ENCODE measurements at places on chromosomes 7 and 10. TPM values are rescaled to one million over a fixed set of nuclear protein-coding genes. Genes with fewer than 3 reads are reported as not detected.

- H3K36me3 ChIP-seq, result no peaks in the 10 kb centered on the region
- no peak for DNase-seq
- H3K4me3 ChIP-seq, result no peak overlapping the region
- H3K27me3 ChIP-seq, result no peaks in the 10 kb centered on the region
- no peaks in the 10 kb centered on the region for H3K4me1 ChIP-seq
These were observed 132.7 kb upstream of the RHOBTB1 start for GRCh38 chr10:61076572-61077114.

DNA sequence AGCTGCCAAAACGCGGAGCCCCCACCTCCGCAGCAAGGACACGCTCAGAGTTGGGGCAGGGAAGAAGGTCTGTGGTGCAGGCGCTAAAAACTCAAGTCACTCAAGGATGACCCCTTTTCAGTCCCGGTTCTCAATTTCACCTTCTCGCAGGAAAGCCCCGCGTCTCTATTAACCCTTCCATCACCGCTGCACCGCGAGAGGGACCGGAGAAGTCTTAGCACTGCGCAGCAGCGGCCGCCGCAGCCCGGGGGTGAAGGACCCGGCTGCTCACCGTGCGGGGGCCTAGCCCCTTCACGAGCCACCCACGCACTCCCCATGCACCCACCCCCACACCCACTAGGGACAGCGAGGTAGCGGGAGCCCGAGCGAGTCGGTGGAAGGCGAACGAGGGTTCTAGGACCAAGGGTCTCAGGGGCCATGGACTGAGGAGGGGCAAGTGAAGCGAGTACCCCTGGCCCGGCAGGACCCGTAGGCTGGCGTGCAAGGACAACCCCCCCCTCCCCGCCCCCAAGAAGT, 162.9 kb downstream of the SH3PXD2A start:
- peaks cover 3% of the 10 kb centered on the region for H3K27me3 ChIP-seq
- H3K4me3 ChIP-seq, result peak overlapping the region; percentile 56

Gene TMEM139
- total RNA-seq, result 0.29 TPM

Gene ZNF365
- not detected for total RNA-seq

Gene SPDYE2B
- total RNA-seq, result not detected

- H3K27ac ChIP-seq, result no peak overlapping the region
- no peaks in the 10 kb centered on the region for H3K4me1 ChIP-seq
- no peaks in the 10 kb centered on the region for H3K27me3 ChIP-seq
- DNase-seq, result no peak
These were observed 898.1 kb downstream of the XPNPEP1 start for GRCh38 chr10:109025172-109025571.

Gene C7orf33
- not detected for total RNA-seq

- H3K4me3 ChIP-seq, result no peak overlapping the region
- H3K36me3 ChIP-seq, result no peaks in the 10 kb centered on the region
- H3K4me1 ChIP-seq, result no peaks in the 10 kb centered on the region
These were observed 227.4 kb upstream of the COBL start for GRCh38 chr7:51543801-51544553.

- H3K27ac ChIP-seq, result no peak overlapping the region
- DNase-seq, result no peak
- no peaks in the 10 kb centered on the region for H3K27me3 ChIP-seq
- no peaks in the 10 kb centered on the region for H3K4me1 ChIP-seq
- no peak overlapping the region for H3K4me3 ChIP-seq
These were observed 236.4 kb downstream of the HGF start for GRCh38 chr7:81533426-81533825.

DNA sequence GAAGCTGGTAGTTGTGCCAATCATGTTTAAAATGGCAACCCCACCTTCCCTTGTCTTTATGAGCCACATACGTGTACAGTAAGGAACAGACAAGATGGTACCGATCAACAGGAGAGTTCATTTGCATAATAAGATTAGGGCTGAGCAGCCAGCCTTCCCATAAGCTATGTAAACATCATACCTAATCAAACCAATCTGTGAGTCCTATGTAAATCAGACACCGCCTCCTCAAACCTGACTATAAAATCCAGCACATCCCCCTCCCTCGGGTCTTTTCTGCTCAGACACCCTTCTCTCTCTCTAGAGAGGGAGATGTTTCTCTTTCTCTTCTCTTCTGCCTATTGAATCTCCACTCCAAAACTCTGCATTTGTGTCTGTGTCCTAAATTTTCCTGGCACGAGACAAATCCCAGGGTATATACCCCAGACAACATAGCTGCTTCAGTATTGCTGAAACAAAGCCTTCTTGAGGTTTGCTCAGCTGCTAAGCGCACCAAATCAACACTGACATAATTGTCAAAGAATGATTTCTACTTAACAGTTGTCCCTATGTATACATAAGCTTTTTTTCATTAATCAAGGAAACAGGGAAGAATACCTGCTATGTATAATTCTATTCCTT, 279.2 kb downstream of the THSD7A start:
- H3K36me3 ChIP-seq, result no peaks in the 10 kb centered on the region
- H3K27me3 ChIP-seq, result no peaks in the 10 kb centered on the region
- H3K27ac ChIP-seq, result no peak overlapping the region
- no peak overlapping the region for H3K4me3 ChIP-seq
- no peaks in the 10 kb centered on the region for H3K4me1 ChIP-seq

DNA sequence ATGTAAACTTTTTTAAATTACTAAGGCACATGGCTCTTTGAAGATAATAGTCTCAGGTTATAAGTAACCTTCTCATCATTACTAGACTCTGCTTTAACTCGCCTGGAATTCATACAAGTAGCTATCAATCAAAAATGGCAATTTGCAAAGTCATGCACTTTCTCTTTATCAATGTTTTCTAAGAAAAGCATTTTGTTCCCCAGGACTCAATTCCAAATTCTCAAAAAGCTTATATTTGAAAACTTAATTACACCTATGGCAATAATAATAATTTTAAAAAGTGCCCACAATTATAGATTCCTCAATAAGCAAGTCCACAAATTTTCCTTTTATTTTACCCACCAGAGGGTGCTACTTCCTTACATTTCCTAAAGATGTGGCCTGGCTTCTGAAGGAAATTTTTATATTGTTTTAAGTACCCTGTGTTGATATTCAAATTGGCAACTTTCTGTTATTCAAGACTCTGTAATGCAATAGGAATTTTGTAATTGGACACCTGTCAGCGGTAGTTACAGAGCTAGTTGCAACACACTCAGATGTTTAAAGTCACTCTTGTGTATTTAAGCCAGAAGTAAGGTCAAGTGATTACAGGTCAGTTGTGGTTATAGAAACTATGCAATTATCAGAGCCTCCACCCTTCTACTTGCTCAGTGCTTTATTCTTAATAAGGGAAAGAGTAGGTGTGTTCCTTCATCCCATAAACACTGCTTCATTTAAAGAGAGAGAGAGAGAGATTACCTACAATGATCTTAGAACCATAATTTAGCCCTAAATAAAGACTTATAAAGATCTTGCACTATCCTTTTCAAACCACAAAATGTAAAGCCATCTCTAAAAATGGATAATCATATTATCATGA, 47.1 kb upstream of the HYAL4 start:
- H3K4me3 ChIP-seq, result no peak overlapping the region
- H3K27ac ChIP-seq, result no peak overlapping the region
- no peaks in the 10 kb centered on the region for H3K27me3 ChIP-seq
- no peak for DNase-seq

DNA sequence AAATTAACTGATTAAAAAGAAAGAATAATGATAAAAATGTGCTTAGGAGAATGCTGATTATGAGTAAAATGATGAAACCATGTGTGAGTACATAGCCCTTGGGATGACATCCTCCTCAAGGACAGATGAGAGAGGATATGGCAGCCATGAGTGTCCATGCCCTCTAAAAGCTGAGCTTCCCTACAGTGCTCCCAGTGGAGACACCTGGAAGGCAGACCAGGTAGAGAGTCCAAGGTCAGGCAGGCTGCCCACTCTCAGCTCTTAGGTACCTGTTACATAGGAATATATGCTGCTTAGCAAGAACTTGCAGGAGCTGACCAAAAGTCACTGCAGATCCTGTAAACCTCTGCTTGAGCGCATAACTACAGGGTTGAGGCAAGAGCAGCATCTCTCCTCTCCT, 169.7 kb upstream of the TMEM229A start:
- no peak overlapping the region for H3K4me3 ChIP-seq
- H3K27ac ChIP-seq, result no peak overlapping the region
- no peaks in the 10 kb centered on the region for H3K27me3 ChIP-seq
- DNase-seq, result no peak
- H3K4me1 ChIP-seq, result no peaks in the 10 kb centered on the region
- H3K36me3 ChIP-seq, result no peaks in the 10 kb centered on the region

Gene ADAMTS14
- not detected for total RNA-seq

DNA sequence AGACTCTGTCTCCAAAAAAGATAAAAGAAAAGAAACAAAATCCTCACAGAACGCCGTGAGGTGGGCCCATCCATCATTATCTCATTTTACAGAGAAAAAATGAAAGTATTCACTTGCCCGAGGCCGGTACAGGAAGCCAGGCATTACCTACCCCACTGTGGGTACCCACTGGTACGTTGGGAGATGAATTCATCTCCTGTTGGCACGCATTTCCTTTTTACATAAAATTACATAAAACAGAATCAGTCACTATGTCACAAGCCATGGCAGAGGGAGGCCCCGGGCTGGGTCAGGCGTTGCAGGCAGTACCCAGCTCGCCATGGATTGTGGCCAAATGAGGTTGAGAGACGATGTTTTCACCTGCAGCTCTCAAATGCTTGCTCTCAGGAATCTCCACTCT, 38.6 kb upstream of the TNRC18 start:
- peaks cover 26% of the 10 kb centered on the region for H3K4me1 ChIP-seq
- H3K27ac ChIP-seq, result peak overlapping the region; percentile 84
- H3K36me3 ChIP-seq, result no peaks in the 10 kb centered on the region
- peak overlapping the region; percentile 42 for H3K4me3 ChIP-seq
- H3K27me3 ChIP-seq, result no peaks in the 10 kb centered on the region
- DNase-seq, result peak; percentile 54

- DNase-seq, result no peak
- no peaks in the 10 kb centered on the region for H3K4me1 ChIP-seq
- no peaks in the 10 kb centered on the region for H3K27me3 ChIP-seq
- H3K4me3 ChIP-seq, result no peak overlapping the region
- H3K36me3 ChIP-seq, result no peaks in the 10 kb centered on the region
These were observed 162.9 kb downstream of the FANK1 start for GRCh38 chr10:126059076-126059826.

DNA sequence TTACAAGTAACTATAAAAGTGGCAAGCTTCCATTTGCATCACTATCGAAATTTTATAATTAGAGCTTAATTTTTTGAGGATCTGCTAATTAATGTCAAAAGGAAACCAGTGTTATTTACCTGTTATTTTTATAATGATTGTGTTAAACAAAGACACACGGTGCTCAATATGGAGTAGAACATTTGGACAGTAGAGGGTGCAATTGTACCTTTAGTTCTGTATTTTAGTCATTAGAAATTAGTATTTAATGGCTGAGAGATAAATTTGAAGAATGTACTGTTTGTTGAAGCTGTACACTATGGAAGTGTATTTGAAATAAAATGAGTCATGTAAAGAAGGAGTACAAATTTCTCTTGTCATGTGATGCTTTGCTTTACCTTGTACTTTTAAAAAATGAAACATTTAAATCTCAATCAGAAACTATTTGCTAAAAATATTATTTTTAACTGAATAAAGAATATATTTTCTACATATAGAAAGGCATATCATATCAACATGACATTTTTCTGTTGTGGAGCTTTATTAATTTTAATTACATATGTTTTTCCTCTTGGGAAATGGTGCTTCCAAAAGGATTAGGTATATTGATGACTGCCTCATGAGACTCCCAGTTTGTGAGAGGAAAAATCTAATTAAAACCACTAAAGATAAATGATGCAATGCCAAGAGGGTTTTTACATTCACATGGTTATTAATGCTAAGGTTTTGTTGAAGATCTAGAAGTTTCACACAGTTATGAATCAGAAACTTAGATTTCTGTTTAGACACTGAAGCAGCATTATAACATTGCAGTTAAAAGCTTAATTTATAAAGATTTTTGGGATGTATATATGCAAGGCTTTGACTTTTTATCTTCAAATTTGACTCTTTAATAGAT, 10.4 kb upstream of the PRKG1 start:
- H3K4me3 ChIP-seq, result no peak overlapping the region
- no peak overlapping the region for H3K27ac ChIP-seq
- no peak for DNase-seq
- H3K4me1 ChIP-seq, result no peaks in the 10 kb centered on the region
- peaks cover 2% of the 10 kb centered on the region for H3K27me3 ChIP-seq

DNA sequence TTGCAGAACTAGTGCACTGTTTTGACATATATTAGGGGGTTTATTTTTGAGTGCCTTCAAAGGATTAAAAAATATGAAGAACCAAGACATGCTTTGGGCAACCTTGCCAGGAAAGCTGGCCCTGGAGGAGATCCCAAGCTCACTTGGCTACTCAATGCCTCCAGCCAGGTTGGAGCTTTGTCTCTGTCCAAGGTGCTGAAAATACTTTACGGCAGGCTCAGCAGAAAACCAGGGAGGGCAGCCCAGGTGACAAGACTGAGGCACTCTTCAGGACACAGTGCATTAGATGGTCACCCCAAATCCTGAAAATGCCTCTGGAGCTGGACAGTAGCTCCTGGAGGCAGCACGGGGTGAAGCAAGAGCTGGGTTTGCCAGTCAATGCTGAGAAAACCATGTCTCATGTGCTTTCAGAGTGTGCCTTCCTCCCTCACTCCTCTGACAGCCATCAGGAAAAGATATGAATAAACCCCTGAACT, 5.8 kb upstream of the KCNH2 start:
- H3K4me1 ChIP-seq, result peaks cover 15% of the 10 kb centered on the region
- H3K27ac ChIP-seq, result no peak overlapping the region
- H3K4me3 ChIP-seq, result no peak overlapping the region
- H3K36me3 ChIP-seq, result no peaks in the 10 kb centered on the region

Gene LGI1
- not detected for total RNA-seq

DNA sequence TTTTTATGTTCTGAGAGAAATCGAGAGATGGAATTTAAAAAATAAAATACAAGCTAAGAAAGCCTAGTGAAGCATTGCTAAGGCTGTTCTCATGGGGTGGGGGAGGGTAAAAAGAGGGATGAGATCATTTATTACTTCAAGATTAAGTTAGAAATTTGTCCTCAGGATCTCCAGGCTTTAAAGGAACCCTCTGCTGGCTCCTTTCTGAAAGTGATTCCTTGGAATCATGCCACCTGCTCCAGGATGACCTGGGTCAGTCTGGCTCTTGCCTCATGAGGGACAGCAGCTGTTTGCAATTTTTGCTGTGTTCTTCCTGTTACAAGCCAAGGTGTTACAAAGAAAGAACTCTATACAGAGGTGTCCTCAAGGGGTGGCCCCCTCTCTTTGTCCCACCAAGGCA, 69.8 kb downstream of the CDK1 start:
- no peak for DNase-seq
- no peaks in the 10 kb centered on the region for H3K4me1 ChIP-seq
- no peaks in the 10 kb centered on the region for H3K27me3 ChIP-seq
- no peak overlapping the region for H3K27ac ChIP-seq

- no peak for DNase-seq
- peaks cover 32% of the 10 kb centered on the region for H3K36me3 ChIP-seq
- peaks cover 18% of the 10 kb centered on the region for H3K4me1 ChIP-seq
- H3K27ac ChIP-seq, result no peak overlapping the region
These were observed 27.3 kb downstream of the DENND11 start for GRCh38 chr7:141674702-141675101.

GRCh38 chr10:49053053-49053997, 62.0 kb downstream of the VSTM4 start:
- no peak overlapping the region for H3K27ac ChIP-seq
- H3K36me3 ChIP-seq, result no peaks in the 10 kb centered on the region
- H3K4me1 ChIP-seq, result no peaks in the 10 kb centered on the region
- peaks cover 5% of the 10 kb centered on the region for H3K27me3 ChIP-seq
- no peak overlapping the region for H3K4me3 ChIP-seq
- no peak for DNase-seq
